Type B pancreatic cell (in vitro differentiated cells): ENCODE measurements at places on chromosomes 1 and 21. TPM values are rescaled to one million over a fixed set of nuclear protein-coding genes. Genes with fewer than 3 reads are reported as not detected.

HAPLN2 gene
- not detected in 2 replicates for total RNA-seq

DNA sequence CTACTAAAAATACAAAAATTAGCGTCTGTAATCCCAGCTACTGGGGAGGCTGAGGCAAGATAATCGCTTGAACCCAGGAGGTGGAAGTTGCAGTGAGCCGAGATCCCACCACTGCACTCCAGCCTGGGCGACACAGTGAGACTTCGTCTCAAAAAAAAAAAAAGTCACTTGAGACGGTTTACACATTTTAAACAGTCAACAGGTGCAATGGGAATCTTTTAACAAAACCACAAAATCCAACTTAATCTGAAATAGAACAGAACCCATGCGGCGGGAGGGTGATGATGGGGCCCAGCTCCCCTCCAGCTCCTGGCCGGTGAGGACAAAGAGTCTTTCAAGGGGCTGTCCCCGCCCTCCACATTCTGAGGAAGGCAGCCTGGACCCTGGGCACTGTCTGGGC lies 48.3 kb downstream of the TP73 start:
- no peak for DNase-seq

GRCh38 chr1:55347866-55348265 lies 132.7 kb upstream of the USP24 start:
- DNase-seq: no peak

GRCh38 chr1:112904071-112904830 lies 51.7 kb downstream of the SLC16A1 start:
- no peak for DNase-seq

RNU1-4 gene
- total RNA-seq: 2,993 and 3,564 TPM in 2 replicates

DNA sequence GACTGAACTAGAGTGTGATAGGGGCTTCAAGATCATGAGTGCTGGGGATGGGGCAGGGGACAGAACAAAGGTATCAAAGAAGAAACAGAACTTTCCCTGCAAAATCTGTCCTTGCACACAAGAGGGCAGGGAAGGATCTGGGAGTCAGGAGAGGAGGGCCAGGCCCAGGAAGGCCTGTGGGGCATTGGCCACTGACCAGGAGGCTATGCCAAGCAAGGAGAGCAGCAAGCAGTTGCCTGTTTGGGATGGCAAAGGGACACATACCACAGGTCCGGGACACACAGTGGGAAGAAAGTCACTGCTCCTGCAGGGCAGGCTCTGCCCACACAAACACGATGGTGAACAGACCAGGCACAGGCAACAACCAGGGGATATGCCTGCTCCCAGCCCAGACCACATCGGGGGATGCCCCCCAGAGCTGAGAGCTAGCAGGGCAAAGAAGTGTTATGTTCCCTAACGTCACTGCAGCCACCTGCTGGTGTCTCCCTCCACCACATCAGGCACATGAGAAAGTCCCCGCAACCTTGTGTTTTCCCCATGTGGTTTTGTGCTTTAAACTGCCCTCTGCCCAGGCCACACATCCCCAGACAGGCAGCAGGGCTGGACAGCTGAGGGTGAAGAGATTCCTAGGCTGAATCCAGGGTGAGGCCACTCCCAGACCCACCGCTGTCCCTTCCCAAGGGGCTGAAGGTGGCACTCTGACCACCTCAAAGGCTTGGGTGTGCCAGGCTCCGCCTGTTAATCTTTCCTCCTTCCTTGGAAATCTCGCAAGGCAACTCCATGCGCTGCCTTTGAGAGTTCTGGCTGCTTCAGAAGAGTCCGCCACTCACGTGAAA lies 53.6 kb downstream of the KIF21B start:
- DNase-seq: no peak
